Pancreas (tissue), 10 donors: ENCODE measurements at places on chromosomes 16 and 17. TPM values are rescaled to one million over a fixed set of nuclear protein-coding genes. Genes with fewer than 3 reads are reported as not detected.

DNA sequence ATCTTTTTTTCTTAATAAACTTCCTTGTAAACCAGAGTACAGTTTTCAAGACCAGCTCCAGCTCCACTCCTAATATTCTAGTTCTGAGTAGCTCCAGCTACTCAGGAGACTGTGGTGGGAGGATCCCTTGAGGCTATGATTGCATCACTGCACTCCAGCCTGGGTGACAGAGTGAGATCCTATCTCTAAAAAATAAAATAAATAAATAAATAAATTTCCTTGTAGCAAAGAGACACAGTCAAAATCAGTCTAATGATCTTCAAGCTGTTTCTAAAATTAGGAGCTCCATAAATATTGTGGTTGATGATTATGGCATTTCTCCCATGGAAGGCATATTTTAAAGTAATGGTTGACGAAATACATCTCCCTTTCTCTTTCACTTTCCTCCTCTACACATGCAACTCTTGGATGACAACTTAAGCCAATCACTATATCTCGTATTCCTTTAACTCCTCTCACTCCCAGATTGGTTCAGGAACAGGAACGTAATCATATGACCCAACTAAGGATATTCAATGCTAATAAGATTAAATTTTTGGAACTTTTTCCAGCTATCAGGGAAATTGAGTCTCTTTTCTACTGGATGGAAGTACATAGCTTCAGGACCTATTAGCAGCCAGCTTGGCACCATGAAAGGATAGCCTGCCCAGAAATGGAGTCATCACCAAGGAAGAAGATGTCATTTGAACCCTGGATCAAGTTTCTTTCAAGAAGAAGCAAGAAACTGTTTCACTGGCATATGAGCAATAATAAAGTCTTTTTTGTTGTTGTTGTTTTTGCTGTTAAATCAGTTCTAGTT, 42.1 kb upstream of the TAOK1 start:
- no peak for DNase-seq

DNA sequence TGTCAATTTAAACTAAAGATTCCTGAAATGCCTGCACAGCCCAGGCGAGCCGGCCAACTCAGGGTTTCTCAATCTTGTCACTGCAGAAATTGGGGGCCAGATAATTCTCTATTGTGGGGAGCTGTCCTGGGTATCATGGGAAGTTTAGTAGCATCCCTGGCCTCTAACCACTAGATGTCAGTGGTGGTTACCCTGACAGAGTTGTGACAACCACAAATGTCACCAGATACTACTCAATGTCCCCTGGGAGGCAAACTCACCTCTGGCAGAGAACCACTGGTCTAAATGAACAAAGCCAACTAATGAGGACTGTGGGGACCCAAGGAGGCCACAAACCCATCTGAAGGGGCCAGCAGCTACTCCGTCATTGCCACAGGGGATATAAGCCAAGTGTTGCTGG, 90.9 kb downstream of the MYH11 start:
- peak; percentile 7 for DNase-seq

DNA sequence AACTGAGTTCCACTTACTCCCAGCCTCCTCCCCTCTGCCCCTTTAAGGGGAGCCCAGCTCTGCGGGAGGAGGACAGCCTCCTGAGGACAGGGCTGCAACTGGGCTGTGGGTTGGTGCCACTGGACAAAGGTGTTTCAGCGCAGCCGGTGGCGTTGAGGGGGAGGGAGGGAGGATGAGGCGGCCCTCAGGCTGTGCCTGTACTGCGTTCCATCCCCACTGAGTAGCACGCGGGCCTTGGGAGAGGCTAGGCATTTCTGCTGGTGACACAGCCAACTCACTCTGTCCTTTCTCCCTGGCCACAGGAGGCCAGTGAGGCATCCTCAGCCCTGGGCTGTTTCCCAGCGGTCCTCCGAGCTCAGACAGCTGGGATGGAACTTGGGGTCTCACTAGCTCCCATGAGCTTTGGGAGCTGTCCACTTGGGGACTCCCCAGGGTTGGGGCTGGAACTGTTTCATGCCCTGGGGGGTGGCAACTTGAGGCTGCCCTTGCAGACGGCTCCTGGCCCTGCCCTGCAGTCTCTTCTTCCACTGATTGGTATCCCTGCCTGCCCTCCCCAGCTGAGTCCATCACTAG, 70.5 kb downstream of the MPRIP start:
- DNase-seq, result no peak

Gene GRB7
- 50.4 TPM for polyA plus RNA-seq

DNA sequence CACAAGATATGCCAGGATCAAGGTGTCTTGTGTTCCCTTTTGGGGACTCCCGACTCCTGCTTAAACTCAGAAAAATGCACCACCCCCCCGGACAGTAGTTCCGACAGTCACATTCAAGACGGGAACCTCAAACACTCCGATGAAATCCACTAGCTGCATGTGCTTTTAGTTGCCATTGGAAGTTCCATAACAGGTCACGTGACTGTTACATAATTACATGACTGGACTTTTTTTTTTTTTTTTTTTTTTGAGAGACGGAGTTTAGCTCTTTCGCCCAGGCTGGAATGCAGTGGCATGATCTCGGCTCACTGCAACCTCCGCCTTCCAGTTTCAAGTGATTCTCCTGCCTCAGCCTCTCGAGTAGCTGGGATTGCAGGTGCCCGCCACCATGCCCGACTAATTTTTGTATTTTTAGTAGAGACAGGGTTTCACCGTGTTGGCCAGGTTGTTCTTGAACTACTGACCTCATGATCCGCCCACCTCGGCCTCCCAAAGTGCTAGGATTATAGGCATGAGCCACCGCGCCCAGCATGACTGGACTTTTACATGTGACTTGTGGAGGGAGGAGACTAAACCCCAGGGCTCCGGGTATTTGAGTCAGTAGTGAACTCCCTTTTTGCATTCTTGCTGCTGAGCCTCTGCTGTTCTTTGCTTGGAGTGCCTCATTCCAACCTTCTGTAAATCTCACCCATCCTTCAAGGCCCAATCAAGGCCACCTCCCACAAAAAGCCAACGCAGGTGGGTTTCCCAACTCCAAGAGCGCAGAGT, 1.6 kb downstream of the SIRT7 start:
- no peak for DNase-seq

- DNase-seq, result no peak
These were observed 992 bp downstream of the NLRC3 start for GRCh38 chr16:3576211-3576610.

Gene PRAC1
- polyA plus RNA-seq, result not detected

Gene MAP3K3
- 16.9 TPM for polyA plus RNA-seq

GRCh38 chr16:76756423-76756822, 434.6 kb upstream of the MON1B start:
- no peak for DNase-seq

- no peak for DNase-seq
These were observed 146.3 kb downstream of the CMIP start for GRCh38 chr16:81590714-81591544.

Gene NFATC2IP
- polyA plus RNA-seq, result 22.0 TPM
